ENCODE measurements at places on chromosomes 7 and 10.
A peak's percentile ranks its signal among the peaks of the same experiment; 100 is the strongest.

DNA sequence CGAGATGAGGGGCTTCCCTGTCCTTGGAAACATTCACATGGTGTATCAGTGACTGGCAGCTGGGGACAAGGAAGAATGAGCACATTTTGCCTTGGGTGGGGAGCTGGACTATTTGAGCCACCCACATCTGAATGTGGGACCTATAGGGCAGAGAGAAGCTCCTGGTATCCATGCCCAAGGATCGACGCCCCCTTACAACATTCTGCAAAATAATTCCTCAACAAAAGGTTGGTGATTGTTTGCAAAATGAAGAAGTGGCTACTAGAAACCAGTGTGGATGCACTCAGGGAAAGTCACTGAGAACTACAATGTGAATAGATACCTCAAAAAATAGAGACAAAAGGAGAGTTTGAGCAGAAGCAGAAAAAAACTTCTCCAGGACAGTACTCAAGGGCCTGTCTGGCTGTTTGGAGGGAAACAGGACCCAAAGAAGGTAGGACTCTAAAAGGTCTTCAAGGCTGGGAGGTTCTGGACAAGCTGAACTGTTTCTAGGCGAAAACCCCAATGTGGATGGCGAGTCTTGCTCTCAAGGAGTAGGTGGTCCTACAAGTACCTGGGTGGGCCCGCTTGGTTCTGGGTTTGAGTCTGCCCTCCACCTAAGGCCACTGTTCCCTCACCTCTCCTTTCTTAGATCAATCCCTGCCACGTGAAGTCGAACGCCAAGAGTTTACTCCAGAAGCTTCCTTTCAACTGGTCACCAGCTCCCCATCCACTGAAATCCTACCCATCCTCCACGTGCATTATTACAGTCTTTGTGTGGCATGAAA, 125.0 kb upstream of the ZNF746 start:
- no peak for DNase-seq

DNA sequence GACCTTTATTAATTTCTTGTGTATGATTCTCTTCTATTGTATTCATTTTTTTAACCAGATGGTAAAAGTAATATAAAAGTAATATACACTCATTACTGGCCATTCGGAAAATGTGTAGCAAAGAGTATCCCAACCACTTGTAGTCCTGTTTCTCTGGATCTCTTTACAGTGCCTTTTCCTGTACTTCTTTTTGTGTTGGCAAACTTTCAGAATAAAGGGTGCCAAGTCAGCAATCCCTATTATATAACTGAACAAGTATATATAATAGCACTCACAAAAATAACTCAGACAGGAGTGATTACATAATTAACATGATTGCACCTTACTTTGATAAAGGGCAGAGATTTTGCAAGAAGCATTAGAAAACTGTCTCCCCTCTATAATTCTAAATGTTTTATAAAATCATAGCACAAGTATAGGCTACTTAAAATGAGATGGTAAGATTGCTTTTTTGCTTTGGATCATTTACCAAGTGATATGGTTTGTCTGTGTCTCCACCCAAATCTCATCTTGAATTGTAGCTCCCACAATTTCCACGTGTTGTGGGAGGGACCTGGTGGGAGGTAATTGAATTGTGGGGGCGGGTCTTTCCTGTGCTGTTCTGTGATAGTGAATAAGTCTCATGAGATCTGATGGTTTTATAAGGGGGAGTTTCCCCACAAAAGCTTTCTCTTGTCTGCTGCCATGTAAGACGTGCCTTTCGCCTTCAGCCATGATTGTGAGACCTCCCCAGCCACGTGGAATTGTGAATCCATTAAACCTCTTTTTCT, 41.5 kb upstream of the EPC1 start:
- DNase-seq: no peak

DNA sequence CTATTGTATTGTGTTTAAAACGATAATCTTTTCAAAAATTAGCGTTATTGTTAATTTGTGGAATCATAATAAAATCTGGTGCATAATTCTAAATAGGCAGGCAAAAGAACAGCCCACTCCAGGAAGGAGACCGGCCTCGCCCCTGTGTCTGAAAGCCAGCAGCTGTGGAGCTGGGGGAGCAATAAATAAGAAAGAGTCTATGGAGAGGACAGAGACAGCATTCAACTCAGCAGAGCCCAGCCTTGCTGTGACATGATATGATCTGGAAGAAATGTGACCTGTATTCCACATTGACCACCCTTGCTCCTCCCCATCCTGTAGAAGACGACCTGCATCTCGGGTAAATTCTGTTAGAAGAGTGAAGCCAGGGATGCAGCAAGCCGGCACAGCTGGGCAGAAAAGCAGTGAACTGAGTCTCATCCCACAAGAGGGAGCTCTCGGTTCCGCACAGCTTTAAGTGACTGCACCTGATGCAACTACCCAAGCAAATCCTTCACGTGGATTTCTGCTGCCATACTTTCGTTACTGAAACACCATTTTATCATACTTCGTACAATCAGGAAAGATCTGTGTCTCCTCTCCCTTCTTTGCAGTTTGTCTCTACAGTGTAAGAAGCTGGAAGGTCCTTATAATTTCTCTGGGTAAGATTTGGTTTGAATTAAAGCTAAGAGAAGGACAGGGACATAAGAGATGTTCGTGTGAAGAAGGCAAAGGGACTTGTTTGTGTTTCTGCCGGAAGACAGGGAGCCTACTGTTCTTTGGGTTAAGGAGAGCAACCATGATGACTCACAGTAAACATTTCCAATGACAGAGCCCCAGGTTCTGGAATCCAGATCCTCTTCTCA, 427.1 kb downstream of the GPAM start:
- DNase-seq: no peak

DNA sequence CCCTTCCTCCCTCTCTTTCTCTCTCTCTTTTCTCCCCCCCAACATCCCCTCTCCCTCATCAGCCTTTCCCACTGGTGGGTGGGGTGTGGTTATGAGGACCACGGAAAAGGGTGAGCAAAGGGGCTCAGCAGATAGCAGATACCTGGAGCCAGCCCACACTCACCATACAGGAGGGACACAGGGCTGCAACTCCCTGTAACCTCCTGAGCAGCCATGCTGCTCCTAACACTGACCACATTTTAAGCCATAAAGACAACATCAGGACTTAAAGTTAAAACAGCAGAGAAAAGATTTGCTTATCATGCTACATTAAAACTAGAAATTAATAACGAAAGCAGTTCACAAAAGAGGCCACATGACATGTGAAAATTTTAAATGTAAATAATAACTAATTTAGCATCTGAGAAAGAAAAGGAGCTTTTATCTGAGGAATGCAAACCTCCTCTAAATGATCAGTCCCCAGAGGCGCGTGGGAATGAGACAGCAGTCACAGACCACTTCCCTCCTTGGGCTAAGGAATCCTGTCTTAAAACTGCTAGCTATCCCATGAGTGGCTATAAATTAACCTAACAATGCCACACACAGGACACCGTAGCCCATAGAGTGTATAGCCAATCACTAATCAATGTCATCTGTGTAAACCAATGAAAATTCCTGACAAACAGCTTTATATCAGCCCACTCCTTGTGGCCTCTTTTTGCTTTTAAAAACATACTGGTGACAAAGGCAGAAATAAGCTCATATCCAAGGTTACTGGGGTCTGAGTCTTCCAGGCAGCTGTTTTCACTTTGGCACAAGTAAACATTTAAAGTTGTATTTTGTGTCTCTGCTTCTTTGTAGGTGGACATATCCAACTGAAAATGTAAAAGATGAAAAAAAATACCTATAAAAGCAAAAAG, 33.3 kb downstream of the PKD1L1 start:
- DNase-seq: no peak

DNA sequence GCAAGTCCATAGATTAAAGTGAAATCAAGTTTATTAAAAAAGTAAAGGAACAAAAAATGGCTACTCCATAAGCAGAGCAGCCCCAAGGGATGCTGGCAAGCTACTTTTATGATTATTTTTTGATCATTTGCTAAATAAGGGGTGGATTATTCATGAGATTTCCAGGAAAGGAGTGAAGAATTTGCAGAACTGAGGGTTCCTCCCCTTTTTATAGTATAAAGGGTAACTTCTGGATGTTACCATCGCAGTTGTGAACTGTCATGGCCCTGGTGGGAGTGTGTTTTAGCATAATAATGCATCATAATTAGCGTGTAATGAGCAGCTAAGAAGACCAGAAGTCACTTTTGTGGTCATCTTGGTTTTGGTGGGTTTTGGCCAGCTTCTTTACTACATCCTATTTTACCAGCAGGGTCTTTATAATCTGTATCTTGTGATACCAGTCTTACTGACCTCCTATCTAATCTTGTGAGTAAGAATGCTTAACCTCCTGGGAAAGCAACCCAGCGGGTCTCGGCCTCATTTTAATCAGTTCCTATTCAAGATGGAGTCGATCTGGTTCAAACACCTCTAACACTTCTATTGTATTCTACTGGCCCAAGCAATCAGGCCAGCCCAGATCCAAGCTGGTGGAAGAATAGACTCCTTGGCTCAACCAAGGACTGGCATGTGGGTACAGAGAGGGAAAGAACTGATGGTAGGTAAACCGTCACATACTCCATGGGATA, 87.9 kb upstream of the NPSR1 start:
- DNase-seq: no peak

DNA sequence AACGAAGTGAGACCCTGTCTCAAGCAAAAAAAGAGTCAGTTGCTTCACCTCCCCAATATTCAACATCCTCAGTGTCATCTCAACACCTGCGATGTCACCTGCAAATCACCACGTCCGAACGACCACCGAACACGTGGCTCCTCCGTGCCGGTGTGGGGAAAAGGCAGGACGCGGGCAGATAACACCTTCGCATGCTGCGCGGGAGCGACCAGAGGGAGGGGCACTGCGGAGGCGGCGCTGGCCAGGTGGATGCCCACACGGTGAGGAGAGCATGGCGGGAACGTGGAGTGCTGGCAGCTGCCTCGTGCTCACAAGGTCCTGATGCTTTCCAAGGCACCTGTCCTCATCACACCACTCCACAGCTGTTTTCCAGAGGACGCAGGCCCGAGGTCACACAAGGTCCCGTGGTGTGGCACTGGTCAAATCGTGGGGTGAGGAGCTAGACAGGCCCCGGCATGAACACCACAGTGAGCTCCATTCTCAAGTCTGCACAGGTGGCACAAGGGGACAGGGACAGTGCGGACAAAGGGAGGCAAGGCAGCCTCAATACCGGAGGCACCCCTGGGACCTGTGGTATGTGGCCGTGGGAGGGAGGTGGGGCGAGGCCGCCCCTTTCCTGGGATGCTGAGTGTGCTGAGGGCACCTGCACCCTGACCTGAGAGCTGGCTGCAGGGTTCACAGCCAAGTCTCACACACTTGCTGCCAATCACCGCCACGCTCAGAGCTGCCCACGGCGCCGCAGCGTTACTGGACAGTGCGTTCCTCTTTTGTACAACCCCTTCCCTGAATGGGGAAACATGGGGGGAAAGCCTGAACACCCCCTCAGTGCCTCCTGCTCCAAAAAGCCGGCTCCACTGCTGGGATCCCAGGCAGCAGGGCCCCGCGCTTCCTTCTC, 13.0 kb downstream of the TUBGCP2 start:
- no peak for DNase-seq

GRCh38 chr7:95471071-95471470, 14.7 kb upstream of the ASB4 start:
- DNase-seq: peak; percentile 18

DNA sequence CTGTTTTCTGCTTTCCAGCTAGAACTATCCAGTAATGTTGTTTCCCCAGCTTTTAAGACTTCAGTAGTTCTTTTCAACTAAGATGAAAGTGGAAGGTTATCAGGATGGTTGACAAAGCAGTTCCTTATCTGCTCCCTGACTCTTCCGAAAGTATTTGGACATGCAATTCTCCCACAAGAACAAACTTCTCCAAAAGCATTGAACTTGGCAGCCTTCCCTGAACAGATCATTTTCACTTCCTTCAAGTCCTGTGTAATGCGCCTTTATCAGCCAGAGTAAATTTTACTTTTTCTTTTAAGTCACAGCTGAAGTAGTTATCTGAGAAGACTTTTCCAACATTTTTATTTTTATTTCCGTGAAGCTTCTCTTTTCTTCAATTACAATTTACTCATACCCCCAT, 39.7 kb downstream of the CDC14C start:
- DNase-seq: no peak

- DNase-seq: no peak
These were observed 74.5 kb downstream of the CCDC6 start for GRCh38 chr10:59831658-59832503.

DNA sequence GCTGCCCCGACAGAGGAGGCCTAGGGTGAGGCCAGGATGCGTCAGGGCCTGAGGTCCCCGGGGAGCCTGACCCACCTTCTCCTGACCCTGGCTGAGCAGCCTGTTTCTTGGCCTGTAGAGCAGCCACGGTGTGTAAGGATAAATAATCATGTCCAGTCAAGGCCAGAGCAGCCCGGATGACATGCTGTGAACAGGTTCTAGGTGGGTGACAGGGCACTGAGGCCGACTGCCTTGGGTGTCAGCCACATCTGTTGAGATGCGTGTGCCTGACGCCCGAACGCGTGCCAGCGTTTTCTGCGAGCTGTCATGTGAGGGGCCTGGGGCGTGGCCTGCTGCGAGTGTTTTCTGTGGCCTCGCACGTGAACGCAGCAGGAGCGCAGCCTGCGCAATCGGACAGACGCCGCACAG, 118.3 kb downstream of the FAM53B start:
- DNase-seq: no peak

DNA sequence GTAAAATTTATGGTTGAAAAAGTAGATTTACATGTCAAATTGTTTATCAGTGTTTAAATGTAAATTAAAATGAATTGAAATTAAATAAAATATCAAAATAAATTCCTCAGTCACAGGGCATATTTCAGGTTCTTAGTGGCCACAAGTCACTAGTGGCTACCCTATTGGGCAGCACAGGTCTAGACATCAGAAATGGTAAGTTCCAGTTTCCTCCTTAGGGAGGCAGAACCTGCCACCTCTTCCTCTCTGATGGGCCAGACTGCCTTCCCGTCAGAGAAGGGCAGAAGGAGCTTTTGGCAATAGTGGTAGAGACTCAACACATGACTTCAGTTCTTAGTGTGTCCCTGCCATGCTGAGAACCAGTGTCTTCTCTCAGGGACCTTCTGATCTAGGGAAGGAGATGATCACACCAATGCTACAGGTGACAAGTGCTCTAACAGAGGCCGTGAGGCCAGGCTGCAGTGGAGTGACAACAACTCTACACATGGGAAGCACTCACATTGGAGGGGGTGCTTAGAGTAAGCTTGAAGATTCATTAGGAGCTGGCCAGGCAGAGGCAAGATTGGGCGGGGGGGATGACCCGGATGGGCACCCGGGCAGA, 14.4 kb upstream of the PCBD1 start:
- DNase-seq: no peak

DNA sequence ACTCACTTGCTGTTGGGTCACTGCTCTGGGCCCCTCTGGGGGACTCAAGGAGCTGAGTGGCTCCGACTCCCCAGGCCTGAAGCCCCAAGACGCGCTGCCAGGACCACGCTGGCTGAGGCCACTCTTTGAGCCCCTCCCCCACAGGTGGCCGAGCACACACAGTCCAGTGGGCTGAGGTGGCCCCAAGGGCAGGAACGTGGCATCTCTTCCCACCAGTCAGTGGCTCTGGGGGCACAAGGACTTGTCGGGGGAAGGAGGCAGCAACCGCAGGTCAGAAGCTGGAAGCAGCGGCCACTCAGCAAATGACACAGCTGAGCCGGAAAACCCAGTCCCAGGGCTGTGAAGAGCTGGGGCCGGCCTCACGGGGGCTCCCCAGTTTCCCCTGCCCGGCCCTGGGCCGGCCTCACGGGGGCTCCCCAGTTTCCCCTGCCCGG, 24.1 kb downstream of the GRIFIN start:
- no peak for DNase-seq
